ENCODE measurements at places on chromosomes 12 and 14.
A peak's percentile ranks its signal among the peaks of the same experiment; 100 is the strongest.

DNA sequence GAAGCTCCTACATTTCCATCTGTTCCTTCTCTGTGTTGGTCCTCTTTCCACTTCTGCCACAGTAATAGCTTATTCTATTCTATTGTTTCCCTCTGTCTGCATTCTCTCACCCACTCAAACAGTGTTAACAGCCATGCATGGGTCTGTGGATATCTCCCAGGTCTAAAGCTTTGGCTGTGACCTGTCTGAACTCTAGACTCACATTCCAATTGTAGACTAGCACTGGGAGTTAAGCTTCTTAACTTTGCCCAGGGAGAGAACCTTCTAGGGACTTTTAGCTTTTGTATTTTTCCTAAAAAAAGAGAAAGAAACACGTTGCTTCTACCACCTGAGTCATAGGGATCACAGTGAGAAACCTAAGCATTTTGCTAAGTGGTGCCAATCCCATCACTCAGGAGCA is 36.7 kb downstream of the PTPRR start:
- DNase-seq = no peak

- DNase-seq = no peak
Measured at GRCh38 chr14:64363265-64363846, 24.8 kb upstream of the MTHFD1 start.

DNA sequence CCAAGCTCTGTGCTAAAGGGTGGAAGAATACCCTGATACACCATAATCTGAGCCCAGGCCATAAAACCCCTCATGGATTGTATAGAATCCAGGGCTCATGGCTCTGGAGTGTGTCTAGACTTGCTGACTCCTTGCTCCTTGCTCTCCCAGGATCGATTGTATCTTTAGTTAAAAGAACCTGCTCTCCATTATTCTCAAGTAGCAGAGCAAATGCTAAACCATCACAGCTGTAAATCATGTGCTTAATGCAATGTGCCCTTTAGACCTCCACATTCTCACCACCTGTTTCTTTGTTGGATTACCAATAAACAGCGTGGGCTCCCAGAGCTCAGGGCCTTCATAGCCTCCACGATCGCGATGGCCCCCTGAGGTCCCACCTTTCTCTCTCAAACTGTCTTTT is 411.6 kb upstream of the FBXO33 start:
- no peak for DNase-seq

DNA sequence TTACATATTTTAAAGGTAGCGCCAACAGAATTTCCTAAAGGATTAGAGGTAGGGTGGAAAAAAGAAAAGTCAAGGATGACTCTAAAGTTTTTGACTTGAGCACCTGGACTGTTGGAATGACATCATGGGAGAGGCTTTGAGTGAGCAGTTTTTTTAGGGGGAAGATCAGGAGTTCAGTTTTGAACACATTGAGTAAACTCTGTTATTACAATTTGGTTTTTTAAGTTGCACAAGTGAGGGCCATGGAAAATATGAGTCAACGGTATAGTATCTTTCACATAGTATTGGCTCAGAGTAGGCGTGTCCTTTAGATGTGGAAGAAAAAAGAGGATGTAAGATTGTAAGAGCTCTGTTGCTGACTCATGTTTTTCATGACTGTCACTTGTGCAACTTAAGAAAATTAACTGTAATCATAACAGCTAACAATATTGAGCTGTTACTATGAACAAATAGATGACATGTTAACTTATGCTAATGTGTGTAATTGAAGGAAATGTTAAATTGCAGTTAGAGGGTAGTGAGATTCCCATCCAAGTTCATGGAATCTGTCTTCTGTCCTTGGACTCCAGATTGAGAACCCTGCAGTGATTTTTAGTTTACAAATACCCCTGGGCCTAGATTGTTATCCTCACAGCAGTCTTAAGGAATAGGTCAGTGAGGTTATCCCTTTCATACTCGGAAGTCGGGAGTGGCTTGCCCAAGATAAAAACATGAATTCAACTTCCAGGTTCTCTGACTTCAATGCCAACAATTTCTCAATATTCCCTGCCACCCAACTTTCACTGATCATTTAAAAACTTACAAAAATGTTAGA is 48.2 kb upstream of the ATP2B1 start:
- DNase-seq = peak; percentile 47

- DNase-seq = no peak
Measured at GRCh38 chr14:34682787-34683321, 31.5 kb downstream of the CFL2 start.
